ENCODE measurements at places on chromosomes 3 and 15.

DNA sequence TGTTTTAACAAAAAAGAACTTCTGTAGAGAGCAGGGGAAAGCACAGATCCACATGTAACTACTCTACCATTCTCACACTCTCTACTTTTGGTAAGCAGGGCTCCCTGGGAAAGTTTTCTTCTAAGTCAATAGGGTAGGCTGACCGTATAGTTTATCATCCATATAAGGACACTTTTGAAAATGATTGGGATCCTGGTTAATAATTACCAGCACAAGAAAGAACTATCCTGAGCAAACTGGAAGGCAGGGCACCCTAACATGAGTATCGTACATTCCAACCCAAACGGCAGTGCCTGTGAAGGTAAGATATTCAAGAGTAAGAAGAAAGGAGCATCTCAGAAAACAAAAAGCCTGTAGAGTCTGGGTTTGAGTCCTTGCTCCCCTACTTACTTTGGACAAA is 22.1 kb downstream of the SUSD5 start:
- no peak for DNase-seq

GRCh38 chr3:42118762-42119361 is 27.7 kb downstream of the TRAK1 start:
- no peak for DNase-seq

- no peak for DNase-seq
Observed at GRCh38 chr15:37130356-37130755, 30.0 kb upstream of the MEIS2 start.

GRCh38 chr3:166190360-166190759 is 353.1 kb upstream of the BCHE start:
- no peak for DNase-seq

GRCh38 chr3:159150180-159150579 is 348.3 kb downstream of the MFSD1 start:
- no peak for DNase-seq

GRCh38 chr15:101062471-101063171 is 143.5 kb downstream of the LRRK1 start:
- no peak for DNase-seq

DNA sequence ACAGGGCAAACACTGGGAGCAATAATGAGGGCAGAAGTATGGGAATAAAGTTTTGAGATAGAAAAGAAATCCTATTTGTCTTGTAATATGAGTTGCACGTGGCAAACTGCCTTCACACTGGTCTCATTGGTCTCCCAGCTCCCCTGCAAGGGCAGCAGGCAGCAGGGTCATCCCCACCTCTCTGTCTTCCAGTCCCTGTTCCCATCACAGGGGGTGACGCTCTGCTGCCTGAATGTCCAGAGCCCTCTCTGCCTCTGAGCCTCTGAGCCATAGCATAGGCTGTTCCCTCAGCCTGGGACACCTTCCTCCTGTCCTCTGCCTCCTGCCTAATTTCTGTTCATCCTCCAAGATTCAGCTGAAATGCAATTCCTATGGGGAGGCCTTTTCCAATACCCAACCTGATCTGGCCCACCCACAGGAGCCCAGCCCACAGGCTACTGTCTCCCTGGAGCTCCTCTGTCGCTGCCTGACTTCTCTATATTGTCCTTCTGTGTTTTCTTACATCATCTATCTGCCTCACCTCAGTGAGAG is 12.1 kb upstream of the SKOR1 start:
- DNase-seq = no peak

- no peak for DNase-seq
Observed at GRCh38 chr3:151307131-151307530, 9.5 kb downstream of the GPR87 start.

DNA sequence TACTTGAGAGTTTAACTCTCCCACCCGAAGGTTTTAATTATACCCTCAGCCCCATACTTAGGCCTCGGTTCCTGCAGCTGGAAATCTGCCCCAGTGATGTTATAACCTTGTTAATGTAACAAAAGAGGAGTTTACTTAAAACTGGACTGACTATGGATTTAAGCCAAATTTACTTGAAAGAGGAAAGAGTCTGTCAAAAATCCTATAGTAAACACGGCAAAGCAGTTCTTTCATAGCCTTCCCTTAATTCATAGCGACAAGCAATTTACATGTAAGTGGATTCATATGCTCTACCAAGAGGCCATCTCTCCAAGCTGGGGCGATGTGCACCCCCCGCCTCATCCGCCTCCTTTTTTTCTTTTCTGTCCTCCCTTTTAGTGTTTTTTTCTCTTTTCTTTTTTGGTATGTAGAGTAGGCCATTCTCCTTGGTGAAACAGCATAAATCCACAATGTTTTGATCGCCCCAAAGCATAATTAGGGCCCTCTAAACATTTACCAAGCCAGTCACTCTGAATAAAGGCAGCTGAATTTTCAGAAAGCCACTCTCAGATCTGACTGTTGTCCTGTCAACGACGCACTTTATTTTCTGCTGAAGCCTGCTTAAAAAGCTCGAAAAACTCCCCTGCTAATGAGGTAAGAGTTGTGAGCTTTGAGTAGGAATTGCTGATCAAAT is 373.1 kb upstream of the WNT5A start:
- DNase-seq = no peak

GRCh38 chr3:25372167-25372566 is 55.9 kb upstream of the RARB start:
- no peak for DNase-seq

GRCh38 chr3:190601622-190602021 is 87.7 kb downstream of the IL1RAP start:
- DNase-seq = no peak

DNA sequence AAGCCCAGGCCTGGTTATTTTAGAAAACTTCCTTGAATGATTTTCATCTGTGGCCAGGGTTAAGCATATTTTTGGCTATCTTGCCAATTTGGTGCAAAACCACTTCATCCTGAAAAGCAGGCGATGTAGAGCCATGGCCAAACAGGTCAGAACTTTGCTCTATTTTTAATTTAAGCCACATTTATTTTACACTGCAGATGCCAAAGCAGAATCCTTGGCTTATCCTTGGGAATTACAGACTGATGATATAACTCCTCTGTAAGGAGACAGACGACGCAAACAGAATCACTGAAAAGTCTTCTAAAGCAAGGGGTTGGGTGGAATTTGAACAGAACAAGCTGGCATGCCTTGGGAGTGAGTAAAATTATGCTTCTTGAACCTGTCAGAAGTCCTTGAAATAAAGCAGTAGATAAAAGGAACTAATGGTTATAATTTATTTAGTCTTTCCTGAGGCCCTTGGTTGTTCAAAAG is 121.9 kb downstream of the CHST2 start:
- no peak for DNase-seq

- no peak for DNase-seq
Observed at GRCh38 chr3:184059424-184059823, 6.6 kb downstream of the HTR3C start.

GRCh38 chr15:60708684-60709083 is 229.7 kb upstream of the ICE2 start:
- no peak for DNase-seq

DNA sequence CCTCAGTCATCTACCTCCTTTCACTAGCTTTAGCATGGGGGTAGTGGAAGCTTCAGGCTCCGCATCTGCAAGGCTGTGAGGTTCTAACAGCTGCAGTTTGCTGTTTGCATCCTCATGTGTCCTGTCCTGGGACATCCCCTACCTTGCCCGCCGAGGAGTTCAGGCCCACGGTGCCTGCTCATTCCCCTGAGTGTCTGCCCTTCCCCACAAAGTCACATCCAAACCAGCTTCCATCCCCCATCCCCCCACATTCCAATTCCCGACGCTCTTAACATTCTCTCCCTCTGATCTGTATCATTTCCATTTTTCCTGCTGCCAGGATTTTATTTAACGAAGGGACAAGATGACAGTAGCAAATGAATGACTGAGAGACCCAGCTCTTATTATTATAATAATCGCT is 43.8 kb downstream of the HRH1 start:
- DNase-seq = no peak

DNA sequence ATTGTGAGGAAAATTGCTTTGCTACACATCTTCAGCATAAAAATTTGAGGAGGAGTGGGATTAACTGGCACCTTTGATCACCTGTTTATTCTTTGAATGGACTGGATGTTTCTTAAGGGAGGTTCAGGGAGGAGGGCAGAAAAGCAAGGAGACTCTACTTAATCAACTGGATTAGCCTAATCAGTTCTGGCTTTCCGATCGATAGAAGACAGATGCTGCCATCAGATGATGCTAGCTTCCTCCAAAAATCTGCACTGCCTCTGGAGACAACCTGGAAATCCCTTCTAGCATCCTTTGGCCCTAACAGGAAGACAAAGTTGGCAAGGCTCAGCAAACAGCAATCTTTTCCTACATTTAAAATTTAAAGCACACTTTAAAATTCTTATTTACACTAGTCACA is 197.8 kb downstream of the EBLN2 start:
- DNase-seq = no peak

Measured in natural killer cell treated with Interleukin-12 subunit alpha and Interleukin-12 subunit beta and Interleukin-15 and Interleukin-18, amount 100 ng/mL, for 72 hours (primary cell).